Right hindlimb (tissue), 1 donor: ENCODE measurements at places on chromosomes 6 and 20.

- DNase-seq, result no peak
These were observed 32.4 kb downstream of the COL9A1 start for GRCh38 chr6:70270287-70271005.

DNA sequence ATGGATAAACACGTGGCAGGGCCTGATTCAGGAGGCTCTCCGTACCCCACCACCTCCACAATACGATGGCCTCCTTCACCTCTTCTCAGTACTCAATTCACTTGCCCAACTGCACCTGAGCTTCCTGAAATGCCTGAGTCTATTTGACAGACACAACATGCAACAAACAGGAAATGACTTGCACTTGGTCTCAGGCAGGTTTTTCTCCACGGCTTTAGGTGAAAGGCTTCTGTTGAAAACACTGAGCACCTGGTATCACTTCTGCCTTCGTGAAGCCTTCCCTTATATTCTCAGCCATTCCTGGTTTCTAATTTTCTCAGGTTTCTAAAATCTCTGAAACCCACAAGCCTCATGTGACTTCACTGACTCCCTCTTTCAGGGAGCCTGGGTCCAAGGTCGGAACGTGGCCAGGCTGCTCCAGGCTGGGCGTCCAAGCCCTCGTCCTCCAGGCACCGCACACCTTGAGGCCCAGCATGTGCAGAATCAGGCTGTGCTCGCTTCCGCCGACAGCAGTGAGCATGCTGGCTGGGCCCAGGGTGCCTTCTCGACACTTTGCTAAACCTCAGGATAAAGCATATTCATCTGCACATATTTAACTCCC, 34.7 kb downstream of the TAF4 start:
- DNase-seq, result no peak

DNA sequence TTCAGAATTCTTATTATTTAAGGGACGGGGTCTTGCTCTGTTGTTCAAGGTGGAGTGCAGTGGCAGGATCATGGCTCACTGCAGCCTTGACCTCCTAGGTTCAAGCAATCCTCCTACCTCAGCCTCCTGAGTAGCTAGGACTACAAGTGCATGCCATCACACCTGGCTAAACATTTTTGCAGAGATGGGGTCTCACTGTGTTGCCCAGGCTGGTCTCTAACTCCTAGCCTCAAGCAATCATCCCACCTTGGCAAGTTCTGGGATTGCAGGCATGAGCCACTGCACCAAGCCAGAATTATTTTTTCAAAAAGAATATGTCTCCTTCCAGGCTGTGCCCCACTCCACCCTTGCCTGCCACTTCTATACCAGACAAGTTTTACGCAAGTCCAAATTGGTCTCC, 190.1 kb upstream of the SUPT3H start:
- no peak for DNase-seq

DNA sequence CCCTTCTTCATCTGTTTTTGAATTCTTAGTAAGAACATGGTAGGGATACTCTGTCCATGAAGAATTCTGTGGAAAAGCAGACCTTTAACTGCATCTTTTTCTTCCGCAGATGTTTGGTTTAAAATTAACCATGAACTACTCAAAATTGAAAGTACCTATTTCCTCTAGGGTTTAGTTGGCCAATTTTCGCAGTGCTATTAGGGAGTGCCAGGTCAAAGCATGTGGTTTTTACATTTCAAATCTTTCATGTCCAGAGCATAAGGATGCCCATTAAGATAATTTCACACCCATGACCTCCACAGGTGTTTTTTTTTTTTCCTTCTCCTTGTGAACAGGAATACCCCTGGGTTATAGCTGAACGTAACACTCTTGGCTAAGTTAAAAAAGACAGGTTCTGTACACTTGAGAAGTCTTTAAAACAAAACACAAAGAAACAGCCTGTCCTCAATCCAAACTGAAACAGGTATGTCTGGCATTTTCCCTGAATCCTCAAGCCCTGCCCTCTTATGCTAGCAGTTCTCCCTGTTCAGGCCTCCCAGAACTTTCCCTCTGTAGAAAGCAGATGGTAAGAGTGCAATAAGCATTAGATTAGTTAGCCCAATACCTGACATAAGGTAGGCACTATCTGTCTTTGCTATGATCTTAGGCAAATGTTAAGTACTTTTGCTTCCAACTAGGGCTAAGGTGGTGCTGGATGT, 67.1 kb downstream of the ELOVL5 start:
- no peak for DNase-seq

DNA sequence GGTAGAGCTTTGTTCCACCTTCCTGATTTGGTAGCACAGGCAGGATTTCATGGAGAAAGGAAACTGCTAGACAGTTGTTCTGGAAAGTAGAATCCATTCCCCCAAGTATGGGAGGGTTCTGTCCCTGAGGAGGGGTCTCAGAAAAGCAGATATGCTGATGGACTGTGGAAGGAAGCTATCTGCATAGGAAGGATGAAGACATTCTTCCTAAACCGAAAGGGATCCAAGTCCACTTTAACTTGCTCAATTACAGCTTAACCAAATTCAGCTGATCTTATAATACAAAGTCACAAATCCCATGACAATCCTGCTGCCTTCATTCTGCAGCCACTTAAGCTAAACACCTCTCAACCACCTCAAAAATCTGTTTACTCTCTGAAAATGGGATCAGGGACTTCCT, 2.6 kb downstream of the MAN1A1 start:
- DNase-seq, result no peak

DNA sequence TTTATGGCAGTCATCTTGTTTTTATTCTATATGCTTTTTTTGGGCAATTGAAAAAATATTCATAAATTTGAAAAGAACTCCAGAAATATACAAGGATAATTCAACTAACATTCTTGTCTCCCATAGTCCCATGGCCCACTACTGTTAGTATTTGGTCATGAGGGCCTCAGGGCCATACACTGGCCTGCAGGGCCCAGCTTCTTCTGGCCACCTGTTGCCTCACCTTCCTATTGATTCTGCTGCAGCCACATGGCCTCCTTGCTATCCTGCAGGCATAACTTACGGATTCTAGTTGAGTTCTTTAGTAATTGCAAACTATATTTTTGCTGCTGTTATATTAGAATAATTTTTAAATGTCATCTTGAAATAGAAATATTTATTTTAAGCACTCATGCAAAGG, 72.6 kb downstream of the SCAND1 start:
- no peak for DNase-seq
